ENCODE measurements at places on chromosomes 5 and 9.

GRCh38 chr9:135073081-135073740 is 14.3 kb upstream of the OLFM1 start:
- DNase-seq = no peak

DNA sequence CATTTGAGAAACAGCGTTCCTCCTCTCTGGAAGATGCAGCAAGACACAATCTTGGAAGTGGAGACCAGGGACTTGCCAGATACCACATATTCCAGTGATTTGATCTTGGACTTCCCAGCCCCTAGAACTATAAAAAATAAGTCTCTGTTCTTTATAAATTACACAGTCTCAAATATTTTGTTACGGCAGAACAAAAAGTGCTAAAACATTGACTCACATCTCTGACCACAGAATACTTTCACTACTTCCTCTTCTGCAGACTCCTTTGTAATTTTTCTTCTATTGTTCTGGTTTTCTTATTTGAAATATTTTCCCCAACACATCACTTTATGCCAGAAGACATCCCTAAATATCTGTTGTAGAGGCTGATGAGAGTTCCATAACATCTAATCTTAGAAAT is 706.1 kb upstream of the CDH18 start:
- no peak for DNase-seq

DNA sequence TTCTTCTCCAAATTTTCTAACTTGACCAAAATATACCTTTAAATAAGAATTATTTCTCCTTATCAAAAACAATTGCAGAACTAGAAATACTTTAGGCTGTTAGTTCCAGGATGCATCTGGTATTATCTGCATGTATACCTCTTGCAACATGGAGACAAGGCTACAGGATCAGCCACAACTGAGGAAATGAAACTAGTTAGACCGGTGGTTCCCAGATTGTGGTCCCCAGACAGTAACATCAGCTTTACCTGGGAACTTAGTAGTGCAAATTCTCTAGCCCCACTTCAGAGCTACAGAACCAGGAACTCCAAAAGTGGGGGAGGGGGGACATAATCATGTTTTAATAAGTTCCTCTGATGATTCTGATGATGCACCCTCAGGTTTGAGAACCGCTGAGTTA is 61.6 kb upstream of the C9orf72 start:
- no peak for DNase-seq

DNA sequence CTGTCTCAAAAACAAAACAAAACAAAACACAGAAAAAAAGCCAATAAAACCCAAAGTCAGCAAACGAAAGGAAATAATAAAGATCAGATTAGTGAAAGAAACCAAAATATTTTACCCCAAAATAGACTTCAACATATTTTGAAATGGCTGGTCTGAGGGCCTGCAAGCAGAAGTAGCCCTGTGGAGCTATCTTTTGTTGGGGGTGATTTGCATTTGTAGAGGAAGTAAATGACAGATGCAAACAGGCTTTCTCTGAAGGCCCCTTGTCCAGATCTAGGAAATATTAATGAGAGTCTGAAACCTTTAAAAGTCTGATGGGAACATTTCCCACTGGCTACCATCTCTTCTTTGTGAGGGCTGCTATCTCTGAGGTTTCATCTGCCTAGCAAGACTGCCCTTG is 74.0 kb downstream of the GCNT4 start:
- no peak for DNase-seq

DNA sequence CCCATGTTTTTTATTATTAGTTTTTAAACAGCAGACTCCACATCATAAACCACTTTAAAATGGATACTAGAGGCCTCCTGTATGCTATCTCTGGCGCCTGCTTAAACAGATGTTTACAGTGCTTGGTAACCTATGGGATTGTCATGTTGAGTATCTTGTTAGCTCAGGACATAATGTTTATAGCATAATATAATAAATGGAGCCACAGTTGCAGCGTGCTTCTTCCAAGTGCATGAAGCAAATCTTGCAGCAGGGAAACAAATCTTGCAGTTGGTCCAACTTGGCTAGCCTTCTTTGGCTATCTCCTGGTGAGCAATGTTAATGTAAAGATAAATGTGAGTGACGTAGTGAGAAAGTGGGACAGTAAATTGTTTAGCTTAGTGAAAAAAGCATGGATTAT is 2.8 kb downstream of the GHR start:
- no peak for DNase-seq

GRCh38 chr9:129437626-129438323 is 183.1 kb downstream of the C9orf50 start:
- DNase-seq = no peak

DNA sequence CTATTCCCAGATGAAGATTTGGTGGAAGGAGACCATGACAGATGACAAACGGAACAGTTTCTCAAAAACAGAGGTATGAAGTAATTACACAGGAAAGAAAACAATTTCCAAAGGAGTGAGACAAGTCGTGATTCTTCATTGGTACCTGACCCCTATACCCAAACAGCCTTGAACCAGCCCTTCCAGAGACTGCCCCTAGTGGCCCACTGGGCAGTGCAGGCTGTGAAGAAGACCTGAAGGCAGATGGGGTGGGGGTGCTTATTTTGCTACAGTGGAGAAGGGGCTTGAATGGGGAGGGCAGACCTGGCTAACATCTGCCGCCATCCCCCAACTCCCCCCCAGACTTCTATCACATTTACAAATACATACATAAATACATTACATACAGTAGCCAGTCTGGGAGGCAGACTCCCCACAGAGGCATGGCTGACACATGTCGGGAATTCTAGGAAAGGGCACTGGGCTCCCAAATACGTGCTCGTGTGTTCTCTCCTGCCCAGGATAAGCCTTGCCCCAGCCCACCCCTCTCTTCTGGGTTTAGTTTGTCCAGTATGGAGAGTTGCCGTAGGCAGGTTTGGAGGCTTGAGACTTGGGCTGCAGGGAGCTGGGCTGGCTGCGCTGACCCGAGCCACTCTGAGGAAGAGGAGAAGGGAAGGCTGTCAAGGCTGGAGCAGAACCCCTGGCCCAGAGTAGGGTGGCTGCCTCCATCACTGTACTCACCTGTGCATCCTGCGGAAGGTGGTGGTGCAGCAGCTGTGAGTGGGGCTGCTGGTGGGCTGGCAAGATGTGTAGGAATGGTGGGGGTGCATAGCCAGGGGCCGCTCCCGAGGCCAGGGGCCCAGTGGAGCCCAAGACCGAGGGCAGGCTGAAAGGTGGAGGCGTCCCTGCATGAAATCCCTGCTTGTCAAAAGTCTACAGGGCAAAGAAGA is 105.3 kb downstream of the UBE2R2 start:
- no peak for DNase-seq

GRCh38 chr9:71685988-71686387 is 82.3 kb downstream of the CEMIP2 start:
- DNase-seq = no peak

DNA sequence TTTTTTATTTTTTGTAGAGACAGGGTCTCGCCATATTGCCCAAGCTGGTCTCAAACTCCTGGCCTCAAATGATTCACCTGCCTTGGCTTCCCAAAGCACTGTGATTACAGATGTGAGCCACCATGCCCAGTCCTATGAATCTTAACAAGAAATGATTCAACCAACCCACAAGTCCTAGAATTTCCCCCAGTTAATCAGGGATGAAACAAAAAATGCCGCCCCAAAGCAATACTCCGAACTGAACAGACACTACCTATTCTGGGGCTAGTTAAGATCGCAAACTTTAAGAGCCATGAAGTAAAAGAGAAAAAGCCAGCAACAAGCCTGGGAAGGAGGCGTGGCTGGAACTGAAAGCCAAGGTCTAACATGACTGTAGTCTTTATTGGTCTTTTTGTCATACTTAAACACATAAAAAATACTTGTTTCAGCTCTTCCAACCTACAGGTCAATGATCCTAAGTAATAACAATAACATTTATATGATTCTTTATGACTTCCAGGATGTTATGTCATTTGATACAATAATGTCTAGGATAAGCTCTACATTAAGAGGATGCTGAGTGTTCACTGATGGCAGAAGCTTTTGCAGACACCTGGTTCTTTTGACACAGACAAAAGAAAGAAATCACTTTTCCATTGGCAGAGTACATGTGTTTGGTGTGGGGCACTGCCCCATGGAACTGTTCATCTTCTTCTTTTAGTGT is 361.1 kb upstream of the TLE4 start:
- no peak for DNase-seq

DNA sequence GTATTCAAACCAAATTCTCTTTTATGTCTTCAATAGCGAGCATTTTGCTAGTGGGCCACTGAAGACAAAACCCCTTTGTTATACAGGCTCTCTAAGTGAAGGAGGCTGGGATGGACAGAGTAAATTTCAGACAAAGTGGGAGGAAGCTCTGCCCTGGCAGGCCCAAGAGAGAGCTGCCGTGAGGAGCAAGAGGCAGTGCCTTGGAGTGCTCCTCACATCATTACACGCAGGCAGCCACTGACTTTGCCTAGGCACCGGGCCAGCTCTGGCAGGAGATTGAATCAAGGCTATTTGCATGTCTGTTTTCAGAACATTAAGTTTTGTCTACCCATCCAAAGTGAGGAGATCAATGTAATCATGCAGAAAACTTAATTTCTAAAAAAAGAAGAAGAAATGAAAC is 167.7 kb downstream of the CCDC192 start:
- no peak for DNase-seq

- no peak for DNase-seq
Observed at GRCh38 chr9:93825348-93826115, 129.6 kb downstream of the BARX1 start.

DNA sequence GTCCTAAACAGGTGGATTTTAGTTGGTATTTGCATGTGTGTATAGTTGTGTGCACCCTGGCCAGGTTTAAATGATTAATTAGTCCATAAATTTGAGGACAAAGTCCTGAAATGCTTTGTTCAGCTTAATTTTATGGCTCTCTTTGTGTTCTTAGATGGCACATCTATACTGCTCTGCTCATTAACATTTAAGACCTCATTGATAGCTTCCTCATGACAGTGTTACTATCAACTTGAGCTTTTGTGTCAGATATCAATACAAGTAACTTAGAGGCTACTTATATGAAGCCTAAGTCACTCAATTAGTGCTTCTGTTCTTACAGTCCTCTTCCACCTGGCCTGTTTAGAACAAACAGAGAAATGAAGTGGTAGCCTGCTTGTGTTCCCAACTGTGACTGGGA is 240.9 kb downstream of the TRPM3 start:
- no peak for DNase-seq

GRCh38 chr9:116144038-116144437 is 9.6 kb upstream of the PAPPA start:
- DNase-seq = peak; percentile 80

DNA sequence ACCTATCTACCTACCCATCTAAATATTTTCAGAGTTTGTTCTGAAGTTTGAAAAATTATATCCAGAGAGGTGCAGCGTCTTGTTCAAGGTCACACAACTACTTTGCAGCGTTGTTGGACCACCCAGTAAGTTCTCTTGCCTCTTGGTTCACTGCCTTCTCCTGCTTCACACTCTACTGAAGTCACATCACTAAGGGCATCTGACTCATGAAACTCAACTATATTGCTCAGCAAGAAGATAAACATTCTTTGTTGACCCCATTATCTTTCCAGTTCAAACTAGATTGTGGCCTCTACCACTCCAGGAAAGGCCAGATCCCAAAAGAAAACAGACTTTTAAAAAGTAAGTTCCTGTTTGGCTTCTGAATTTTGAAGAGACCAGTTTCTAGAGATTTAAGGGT is 326.9 kb downstream of the SLIT3 start:
- DNase-seq = peak; percentile 64

GRCh38 chr9:120608421-120608820 is 28.5 kb upstream of the CDK5RAP2 start:
- peak; percentile 21 for DNase-seq

DNA sequence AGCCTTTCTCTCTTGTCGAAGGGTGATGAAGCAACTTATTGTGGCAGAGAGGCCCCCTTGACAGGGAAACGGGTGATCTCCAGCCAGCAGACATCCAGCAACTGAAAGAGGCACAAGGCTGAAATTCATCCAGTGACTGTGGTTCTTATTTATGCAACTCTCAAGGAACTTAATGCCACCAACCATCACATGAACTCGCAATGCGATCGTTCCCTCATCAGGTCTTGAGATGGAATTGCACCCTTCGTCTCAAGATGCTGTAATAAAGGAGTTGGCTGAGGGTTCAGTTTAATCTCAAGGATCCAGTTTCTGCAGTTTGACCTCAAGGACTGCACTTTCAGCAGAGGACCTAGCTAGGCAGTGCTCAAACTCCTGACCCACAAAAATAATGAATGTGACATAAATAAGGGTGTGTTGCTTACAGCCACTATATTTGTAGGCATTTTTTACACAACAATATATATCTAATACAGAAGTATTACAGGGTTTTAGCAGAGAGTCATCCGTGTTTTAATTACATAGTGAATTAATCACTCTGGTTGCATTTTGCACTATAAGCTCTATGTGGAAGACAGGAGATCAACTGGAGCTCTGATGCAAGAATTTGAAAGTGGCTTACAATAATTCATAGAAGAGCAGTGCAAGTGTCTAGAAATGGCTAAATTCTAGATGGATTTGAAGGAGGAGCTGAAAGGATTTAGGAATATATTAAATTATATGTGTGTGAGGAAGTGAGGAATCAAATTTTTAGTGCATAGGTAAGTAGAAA is 957.8 kb upstream of the CTNND2 start:
- DNase-seq = no peak

GRCh38 chr9:9387511-9388115 is 1225.2 kb downstream of the PTPRD start:
- DNase-seq = no peak

GRCh38 chr5:96978812-96979449 is 43.1 kb downstream of the LNPEP start:
- DNase-seq = peak; percentile 52

DNA sequence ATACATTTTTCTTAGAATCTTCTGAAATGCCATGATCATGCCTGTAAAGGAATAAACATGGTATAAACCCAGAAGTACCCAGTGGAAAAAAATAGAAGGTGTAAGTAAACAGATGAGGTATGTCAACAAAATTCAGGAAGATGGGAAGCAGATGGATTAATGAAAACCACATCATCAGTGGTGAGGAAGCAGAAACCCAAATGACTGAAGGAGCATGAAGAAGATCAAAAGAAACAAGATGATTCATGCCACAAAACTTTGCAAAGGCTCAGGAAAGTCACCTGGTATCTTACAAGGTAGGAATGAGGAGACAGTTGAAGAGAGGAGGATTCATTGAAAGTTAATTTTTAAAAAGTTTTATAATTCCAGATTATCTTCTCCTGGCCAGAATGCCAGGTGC is 132.8 kb upstream of the PAPPA start:
- peak; percentile 36 for DNase-seq

GRCh38 chr9:19161257-19162025 is 34.1 kb upstream of the PLIN2 start:
- DNase-seq = peak; percentile 94

GRCh38 chr5:148844433-148845280 is 18.2 kb downstream of the ADRB2 start:
- no peak for DNase-seq

GRCh38 chr5:15737036-15737821 is 237.2 kb downstream of the FBXL7 start:
- peak; percentile 39 for DNase-seq
